ENCODE measurements at places on chromosomes 7 and 10. TPM values are rescaled to one million over a fixed set of nuclear protein-coding genes. Genes with fewer than 3 reads are reported as not detected.

AMPH gene
- 15.4 TPM for polyA plus RNA-seq

MYO3A gene
- polyA plus RNA-seq = 6.5 TPM

IFIT2 gene
- polyA plus RNA-seq = 10.9 TPM

ADRB1 gene
- 0.06 TPM for polyA plus RNA-seq

TMEM176A gene
- 91.0 TPM for polyA plus RNA-seq

GBX1 gene
- 0.13 TPM for polyA plus RNA-seq

CALHM3 gene
- polyA plus RNA-seq = not detected

AKR1D1 gene
- not detected for polyA plus RNA-seq

NSMCE4A gene
- polyA plus RNA-seq = 74.5 TPM

RADIL gene
- 2.9 TPM for polyA plus RNA-seq

MLXIPL gene
- polyA plus RNA-seq = 2.6 TPM

CFTR gene
- 3.0 TPM for polyA plus RNA-seq

GRCh38 chr7:41002741-41003610 lies 699.9 kb downstream of the INHBA start:
- DNase-seq = no peak

DNA sequence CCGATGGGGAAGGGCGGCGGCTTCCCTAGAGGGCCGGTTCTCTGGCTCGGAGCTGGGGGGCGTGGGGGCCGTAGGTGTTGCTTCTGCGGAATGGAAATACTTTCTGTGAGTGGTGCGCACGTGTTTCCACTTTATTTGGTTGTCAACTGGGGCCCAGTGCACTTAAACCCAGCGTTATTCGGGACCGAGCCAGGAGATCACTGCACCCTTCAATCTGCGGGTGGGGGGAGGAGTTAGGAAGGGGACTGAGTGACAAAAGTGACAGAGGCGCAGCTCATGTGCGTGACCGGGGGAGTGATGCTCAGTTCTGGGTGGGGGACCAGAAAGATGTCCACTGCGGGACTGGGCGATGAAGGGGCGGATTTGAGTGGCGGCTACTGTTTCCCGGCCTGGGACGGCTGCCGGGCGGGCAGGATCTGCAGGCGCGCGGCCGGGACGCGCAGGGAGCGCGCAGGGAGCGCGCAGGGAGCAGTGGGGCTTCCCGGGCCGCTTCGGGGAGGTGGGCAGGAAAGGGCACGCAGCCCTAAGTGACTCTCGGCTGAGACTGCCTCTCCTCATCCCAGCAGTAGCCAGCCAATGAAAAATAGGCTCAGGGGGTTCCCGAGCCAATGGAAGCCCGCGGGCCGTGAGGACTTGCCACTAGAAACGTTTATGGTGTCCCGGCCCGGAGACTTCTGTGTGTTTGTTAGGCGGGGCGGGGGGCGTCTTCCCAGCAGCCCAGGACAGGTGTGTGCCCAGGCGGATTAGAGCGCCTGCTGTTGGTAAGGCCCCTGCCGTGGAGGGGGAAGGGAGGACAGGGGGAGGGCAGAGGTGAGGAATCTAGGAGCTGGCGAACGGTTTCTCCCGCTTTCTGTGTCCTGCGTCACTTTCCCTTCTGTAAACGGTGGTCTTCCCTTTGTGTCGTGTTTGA lies 54.3 kb upstream of the KDM7A start:
- DNase-seq = no peak

DNA sequence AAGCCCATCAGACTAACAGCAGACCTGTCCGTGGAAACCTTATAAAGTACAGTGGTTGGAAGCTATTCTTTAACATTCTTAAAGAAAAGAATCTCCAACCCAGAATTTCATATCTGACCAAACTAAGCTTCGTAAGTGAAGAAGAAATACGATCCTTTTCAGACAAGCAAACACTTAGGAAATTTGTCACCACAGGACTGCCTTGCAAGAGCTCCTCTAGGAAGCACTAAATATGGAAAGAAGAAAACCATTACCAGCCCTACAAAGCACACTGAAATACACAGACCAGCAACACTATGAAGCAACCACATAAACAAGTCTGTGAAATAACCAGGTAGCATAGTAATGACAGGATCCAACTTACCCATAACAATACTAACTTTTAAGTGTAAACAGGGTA lies 177.7 kb upstream of the PRSS1 start:
- no peak for DNase-seq

- DNase-seq = peak; percentile 35
Measured at GRCh38 chr7:76225379-76225778, 23.7 kb downstream of the SRRM3 start.

DNA sequence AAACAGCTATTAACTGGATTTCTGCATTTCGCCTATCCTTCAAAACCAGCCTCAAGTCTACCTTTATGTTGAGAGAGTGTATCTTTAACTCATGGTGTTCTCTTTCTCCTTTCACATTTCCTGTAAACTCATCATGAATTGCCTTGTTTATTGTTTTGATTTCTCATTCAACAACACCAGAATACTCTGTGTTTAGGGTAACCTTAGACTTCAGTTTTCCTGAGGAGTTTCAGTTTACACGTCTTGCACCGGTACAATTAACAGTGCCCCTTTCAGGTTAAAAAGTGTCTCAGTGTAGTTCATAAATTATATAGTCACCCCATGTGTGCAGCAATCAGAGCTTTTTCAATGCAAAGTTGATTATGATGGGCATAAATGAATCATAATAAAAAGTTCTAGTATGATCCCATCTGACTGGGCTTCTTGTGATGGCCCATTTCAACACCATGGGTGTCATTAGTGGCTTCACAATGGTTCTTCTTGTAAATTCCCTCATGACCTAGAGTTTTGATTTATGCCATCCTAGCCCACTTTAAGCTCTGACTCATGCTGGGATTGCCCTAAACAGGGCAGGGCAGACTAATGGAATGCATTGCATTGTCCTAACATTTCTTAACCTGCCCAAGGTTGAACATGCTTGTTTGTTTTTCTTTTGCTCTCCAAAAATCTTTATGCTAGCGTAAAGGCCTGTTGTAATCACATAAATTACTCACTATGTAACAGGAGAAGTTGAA lies 22.0 kb downstream of the ITGB8 start:
- DNase-seq = no peak

- DNase-seq = peak; percentile 33
Measured at GRCh38 chr7:92135052-92135889, 994 bp upstream of the CYP51A1 start.

GRCh38 chr7:35037211-35037525 lies at the start of gene DPY19L1:
Gene DPY19L1 (minus strand): TSS chr7:35037485. CDS start chr7:35037394, 91 bp downstream.
- no peak for DNase-seq
